ENCODE measurements at places on chromosomes 6 and 20.

DNA sequence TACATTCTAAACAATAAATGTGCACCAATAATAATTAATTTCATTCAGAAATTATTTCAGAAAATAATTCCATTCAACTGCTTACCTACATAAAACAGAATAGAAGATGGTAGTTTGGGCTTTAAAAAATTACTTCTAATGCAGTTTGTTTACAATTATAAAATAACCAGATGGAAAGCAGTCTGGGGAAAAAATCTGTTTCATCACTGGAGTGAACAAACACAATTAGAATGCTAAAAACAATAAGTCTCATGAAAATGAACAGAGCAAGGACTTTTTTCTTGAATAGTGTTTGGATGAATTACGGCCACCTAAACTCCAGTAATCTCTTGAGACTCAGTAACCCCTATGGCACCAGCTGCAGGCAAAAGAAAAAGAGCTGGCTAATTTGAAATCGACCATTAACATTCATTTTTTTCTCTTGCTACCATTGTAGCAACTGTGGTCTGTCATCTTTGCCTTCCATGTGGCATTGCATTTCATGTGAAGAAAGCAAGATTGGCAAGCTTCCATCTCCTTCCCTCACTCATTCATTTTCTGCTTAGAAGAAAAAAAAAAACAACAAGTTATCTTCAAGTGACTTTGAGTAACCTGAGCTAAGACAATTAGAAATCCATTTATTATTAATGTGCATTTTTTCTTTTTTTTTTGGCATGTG lies 88.4 kb upstream of the CEP85L start:
- DNase-seq = no peak
- peaks cover 2% of the 10 kb centered on the region for H3K4me1 ChIP-seq
- H3K27me3 ChIP-seq = no peaks in the 10 kb centered on the region

DNA sequence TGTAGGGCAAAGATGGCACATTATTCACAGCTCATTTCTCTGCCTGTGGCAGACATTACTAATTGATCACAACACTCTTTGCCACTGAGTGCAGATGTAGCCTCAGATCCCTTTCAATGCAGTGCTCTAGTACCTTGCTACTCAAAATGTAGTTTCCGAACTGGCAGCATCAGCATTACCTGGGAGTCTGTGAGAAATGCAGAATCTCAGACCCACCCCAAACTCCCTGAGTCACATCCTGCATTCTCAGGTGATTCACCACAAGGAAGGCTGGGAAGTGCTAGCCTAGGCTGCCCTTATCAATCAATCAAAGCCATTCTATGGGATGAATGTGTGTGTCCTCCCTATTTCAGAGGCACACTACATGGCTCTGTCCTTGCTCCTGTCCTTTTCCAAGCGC lies 58.5 kb downstream of the PCNA start:
- H3K27me3 ChIP-seq = no peaks in the 10 kb centered on the region
- H3K4me3 ChIP-seq = no peak overlapping the region
- no peak overlapping the region for H3K27ac ChIP-seq
- no peaks in the 10 kb centered on the region for H3K36me3 ChIP-seq
- no peak for DNase-seq
- H3K4me1 ChIP-seq = no peaks in the 10 kb centered on the region

DNA sequence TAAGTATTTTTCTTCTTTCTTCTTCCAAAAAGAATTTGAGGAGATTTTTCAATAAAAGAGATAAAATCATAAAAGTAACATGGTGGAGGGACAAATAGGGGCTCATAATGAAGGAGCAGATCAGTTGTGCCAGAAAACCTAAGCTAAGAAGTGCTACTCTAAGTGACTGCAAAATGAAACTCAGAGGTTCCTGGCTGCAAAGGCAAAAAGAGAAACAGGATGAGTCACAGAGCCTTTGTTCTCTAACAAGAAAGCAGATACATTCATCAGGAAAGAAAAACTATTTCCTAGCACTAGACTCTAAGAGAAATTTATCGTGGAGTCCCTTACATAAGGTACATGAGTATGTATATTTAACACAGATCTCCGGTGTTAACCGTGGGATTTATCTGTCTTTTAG lies 49.8 kb downstream of the TSHZ2 start:
- no peak overlapping the region for H3K27ac ChIP-seq
- no peak overlapping the region for H3K4me3 ChIP-seq
- DNase-seq = no peak

- H3K27ac ChIP-seq = no peak overlapping the region
- DNase-seq = no peak
- H3K4me3 ChIP-seq = no peak overlapping the region
Measured at GRCh38 chr6:110430236-110430635, 14.9 kb upstream of the DDO start.

GRCh38 chr20:57870597-57871236 lies 160.9 kb upstream of the PMEPA1 start:
- no peak overlapping the region for H3K4me3 ChIP-seq
- no peak for DNase-seq
- H3K4me1 ChIP-seq = no peaks in the 10 kb centered on the region
- H3K27ac ChIP-seq = no peak overlapping the region
- H3K36me3 ChIP-seq = no peaks in the 10 kb centered on the region
- H3K27me3 ChIP-seq = no peaks in the 10 kb centered on the region

- H3K27me3 ChIP-seq = no peaks in the 10 kb centered on the region
- no peaks in the 10 kb centered on the region for H3K36me3 ChIP-seq
- peaks cover 4% of the 10 kb centered on the region for H3K4me1 ChIP-seq
- no peak overlapping the region for H3K4me3 ChIP-seq
- no peak overlapping the region for H3K27ac ChIP-seq
- no peak for DNase-seq
Measured at GRCh38 chr20:51456511-51457509, 85.7 kb downstream of the NFATC2 start.

GRCh38 chr20:8782804-8783203 lies 286.1 kb upstream of the PLCB4 start:
- DNase-seq = no peak
- no peak overlapping the region for H3K27ac ChIP-seq
- H3K4me1 ChIP-seq = no peaks in the 10 kb centered on the region
- H3K4me3 ChIP-seq = no peak overlapping the region

DNA sequence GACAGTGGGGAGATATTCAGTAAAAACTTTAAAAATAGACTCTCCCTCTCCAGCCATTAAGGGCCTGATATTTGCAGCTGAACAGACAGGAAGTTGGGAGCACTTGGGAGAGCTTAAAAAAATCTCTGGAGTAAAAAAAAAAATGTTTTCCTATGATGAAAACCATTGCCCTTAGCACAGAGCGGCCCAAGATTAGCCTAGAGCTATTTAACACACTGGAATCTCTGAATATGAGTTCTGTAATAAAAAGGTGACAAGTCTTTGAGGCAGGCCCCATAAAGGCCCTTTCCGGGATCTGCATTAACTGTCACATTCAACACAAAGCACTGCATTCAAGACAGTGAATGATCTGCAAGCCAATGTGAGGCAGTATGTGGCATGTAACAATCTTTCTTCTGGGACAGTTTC lies 393.7 kb downstream of the ZFAND3 start:
- H3K36me3 ChIP-seq = no peaks in the 10 kb centered on the region
- no peak for DNase-seq
- no peak overlapping the region for H3K4me3 ChIP-seq
- no peaks in the 10 kb centered on the region for H3K27me3 ChIP-seq
- peaks cover 35% of the 10 kb centered on the region for H3K4me1 ChIP-seq

DNA sequence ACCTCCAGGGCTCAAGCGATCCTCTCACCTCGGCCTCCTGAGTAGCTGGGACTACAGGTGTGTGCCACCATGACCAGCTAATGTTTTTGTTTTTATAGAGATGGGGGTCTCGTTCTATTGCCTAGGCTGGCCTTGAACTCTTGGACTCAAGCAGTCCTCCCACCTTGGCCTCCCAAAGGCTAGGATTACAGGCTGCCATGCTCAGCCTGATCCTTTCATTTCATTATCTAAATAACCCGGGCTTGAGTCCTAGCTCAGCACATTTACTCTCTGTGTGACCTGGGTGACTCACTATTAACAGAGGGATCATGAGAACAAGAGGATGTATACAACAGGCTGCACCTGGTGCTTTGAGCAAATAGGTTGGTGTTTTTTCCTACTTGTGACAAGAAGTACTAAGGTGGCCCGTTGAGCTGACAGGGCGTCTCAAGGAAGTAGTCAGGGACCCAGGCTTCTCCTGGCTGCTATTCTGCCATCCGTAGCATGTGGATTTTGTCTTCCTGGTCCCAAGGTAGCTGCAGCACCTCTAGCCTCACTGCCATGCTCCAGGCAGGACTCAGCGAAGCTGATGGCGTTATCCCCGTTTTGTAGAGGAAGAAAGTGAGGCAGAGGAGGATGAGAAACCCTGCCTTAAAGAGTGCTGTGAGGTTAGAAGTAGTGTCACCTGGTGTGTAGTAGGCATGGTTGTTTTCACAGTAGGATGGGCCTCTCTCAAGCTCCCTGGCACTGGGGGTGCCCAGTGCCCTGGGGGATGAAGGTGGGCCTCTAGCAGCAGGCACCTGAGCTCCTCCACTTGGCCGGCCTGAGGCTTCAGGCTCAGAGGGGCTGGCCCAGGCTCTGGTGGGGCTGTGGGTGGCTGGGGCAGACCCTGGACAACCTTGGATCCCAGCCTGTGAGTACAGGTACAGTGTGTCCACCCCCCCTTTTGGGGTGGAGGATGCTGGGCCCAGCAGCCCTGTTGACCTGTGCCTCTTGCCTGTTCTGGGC lies 62.4 kb downstream of the ADNP start:
- no peak overlapping the region for H3K27ac ChIP-seq
- no peak overlapping the region for H3K4me3 ChIP-seq
- H3K36me3 ChIP-seq = no peaks in the 10 kb centered on the region
- peaks cover 31% of the 10 kb centered on the region for H3K4me1 ChIP-seq

DNA sequence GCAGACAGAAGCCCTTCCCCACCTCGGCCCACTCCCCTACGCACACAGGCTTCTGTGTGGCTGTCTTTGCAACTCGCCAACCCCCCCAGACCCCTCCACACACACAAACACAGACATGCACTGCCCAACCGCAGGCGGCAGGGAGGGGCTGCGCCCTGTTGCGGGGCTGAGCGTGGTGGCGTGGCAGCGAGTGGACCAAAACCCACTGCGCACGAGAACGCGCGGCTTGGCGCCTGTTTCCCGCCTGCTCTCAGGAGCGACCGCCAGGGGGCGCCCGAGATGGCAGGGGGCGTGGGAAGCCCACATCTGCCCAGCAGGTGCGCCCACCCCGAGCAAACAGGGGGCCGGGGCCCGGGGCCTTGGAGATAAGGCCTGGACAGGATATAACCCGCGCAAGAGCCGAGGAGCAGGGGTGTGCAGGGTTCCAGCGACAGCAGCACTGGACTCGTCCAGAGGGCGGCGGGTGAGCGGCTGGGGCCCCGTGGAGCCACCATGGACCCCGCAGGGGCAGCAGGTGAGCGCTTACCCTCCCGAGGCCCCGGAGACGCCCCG lies at the start of gene RBPJL:
RBPJL (plus strand) TSS at position 410 of the 552 bp plus-strand sequence; CDS start at position 493, 83 bp downstream.
- no peaks in the 10 kb centered on the region for H3K4me1 ChIP-seq
- DNase-seq = no peak

DNA sequence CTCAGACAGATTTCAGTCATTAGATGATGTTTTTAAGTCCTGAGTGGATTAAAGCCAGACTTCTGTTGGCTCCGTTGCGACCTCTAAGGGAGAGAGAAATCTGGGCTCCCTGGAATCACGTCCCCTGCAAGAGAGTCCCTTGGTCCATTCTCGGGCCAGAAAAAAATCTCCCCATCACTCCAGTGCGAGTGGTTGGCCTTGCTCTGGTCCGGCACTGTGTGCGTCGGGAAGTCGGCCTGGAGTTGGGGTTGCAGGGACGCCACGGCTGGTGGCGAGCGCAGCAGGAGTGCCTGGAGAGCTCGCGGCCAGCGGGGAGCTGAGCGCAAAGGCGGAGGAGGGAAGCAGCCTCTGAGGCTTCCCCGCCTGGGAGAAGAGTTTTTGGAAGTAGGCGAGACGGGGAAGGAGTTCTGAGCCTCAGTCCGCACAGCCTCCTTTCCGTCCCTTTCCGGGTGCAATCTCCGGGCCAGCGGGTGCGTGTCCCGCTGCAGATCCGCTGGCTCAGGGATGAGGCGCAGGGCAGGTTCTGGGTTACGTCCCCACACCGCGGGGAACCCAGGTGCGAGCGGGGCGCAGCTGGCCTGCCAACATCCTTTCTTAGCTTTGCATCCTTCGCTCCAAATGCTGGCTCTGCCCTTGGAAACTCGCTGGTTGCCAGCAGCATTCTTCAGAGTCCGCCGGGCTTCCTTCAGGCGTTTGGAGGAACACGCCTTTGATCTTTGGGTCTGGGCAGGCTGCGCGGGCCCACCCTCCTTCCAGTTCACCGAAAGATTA lies 6.8 kb downstream of the TCF21 start:
- H3K27ac ChIP-seq = no peak overlapping the region
- peak overlapping the region; percentile 61 for H3K4me3 ChIP-seq
- no peaks in the 10 kb centered on the region for H3K36me3 ChIP-seq
- peak; percentile 27 for DNase-seq
- peaks cover 4% of the 10 kb centered on the region for H3K4me1 ChIP-seq

GRCh38 chr6:44148306-44148705 lies 10.3 kb upstream of the CAPN11 start:
- H3K36me3 ChIP-seq = peaks cover 54% of the 10 kb centered on the region
- peaks cover 2% of the 10 kb centered on the region for H3K4me1 ChIP-seq

- peak within 1 kb of the TSS; percentile 90 for H3K4me3 ChIP-seq
- peak; percentile 74 for DNase-seq
- peaks cover 4% of the 10 kb centered on the region for H3K4me1 ChIP-seq
- H3K36me3 ChIP-seq = peaks cover 36% of the 10 kb centered on the region
- H3K27me3 ChIP-seq = no peaks in the 10 kb centered on the region
- H3K27ac ChIP-seq = peak within 1 kb of the TSS; percentile 93
Measured at GRCh38 chr6:36196113-36196879, at the start of gene BRPF3. Gene BRPF3 (plus strand): TSS chr6:36196744. CDS start chr6:36200323, 3,579 bp downstream.

DNA sequence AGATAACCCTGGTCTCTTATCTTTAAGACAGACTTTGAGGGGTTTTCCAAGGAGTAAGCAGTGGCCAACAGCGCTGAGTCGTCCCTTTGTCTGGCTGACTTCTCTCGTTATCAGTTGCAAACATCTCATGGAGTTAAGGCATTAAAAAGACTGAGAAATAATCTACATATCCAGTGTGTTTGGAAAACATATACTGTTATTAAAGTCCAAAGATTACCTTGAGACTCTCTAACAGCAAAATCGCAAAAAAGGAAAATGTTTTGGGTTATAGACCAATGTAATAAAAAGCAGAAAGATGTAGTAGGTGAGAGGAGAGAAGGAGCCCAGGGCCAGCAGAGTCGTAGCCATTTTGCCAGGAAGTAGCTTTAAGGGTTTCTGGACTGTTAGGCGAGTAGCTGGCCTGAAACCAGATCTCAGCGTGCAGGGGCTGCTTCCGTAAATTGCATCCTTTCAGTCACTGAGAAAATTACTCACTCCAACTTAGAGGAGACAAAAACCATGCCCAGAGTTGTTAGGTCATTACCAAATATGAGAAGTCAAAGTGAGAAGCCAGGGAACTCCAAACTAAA lies 24.6 kb downstream of the MYLK4 start:
- H3K27me3 ChIP-seq = no peaks in the 10 kb centered on the region
- H3K4me3 ChIP-seq = no peak overlapping the region
- no peaks in the 10 kb centered on the region for H3K36me3 ChIP-seq
- DNase-seq = no peak

GRCh38 chr20:32941155-32941885 lies 62.9 kb downstream of the SUN5 start:
- DNase-seq = no peak
- H3K27ac ChIP-seq = no peak overlapping the region
- no peak overlapping the region for H3K4me3 ChIP-seq
- H3K27me3 ChIP-seq = no peaks in the 10 kb centered on the region
- peaks cover 4% of the 10 kb centered on the region for H3K4me1 ChIP-seq
- H3K36me3 ChIP-seq = no peaks in the 10 kb centered on the region

GRCh38 chr20:22282696-22283095 lies 301.7 kb downstream of the FOXA2 start:
- no peaks in the 10 kb centered on the region for H3K4me1 ChIP-seq
- H3K36me3 ChIP-seq = no peaks in the 10 kb centered on the region
- no peak overlapping the region for H3K4me3 ChIP-seq
- no peak overlapping the region for H3K27ac ChIP-seq

GRCh38 chr6:166282394-166283032 lies 25.7 kb downstream of the PRR18 start:
- no peaks in the 10 kb centered on the region for H3K27me3 ChIP-seq
- H3K36me3 ChIP-seq = no peaks in the 10 kb centered on the region
- no peak overlapping the region for H3K4me3 ChIP-seq
- H3K4me1 ChIP-seq = peaks cover 6% of the 10 kb centered on the region
- DNase-seq = no peak
